ENCODE measurements at places on chromosomes 7 and 10.

- no peak for DNase-seq
These were observed 4.7 kb downstream of the NFE2L3 start for GRCh38 chr7:26156451-26157420.

DNA sequence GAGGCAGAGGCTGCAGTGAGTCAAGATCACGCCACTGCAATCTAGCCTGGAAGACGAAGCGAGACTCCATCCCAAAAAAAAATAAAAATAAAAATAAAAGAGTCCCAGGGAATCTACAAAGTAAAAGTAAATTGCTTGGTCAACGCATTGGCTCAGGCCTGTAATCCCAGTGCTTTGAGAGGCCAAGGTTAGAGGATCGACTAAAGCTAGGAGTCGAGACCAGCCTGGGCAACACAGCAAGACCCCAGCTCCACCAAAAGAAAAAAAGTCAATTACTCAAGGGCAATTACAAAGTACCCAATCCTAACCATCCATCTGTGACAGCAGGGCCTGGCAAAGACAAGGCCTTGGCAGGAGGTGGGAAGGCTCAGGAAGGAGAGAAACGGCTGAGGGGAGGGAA, 127.6 kb upstream of the CALN1 start:
- no peak for DNase-seq

DNA sequence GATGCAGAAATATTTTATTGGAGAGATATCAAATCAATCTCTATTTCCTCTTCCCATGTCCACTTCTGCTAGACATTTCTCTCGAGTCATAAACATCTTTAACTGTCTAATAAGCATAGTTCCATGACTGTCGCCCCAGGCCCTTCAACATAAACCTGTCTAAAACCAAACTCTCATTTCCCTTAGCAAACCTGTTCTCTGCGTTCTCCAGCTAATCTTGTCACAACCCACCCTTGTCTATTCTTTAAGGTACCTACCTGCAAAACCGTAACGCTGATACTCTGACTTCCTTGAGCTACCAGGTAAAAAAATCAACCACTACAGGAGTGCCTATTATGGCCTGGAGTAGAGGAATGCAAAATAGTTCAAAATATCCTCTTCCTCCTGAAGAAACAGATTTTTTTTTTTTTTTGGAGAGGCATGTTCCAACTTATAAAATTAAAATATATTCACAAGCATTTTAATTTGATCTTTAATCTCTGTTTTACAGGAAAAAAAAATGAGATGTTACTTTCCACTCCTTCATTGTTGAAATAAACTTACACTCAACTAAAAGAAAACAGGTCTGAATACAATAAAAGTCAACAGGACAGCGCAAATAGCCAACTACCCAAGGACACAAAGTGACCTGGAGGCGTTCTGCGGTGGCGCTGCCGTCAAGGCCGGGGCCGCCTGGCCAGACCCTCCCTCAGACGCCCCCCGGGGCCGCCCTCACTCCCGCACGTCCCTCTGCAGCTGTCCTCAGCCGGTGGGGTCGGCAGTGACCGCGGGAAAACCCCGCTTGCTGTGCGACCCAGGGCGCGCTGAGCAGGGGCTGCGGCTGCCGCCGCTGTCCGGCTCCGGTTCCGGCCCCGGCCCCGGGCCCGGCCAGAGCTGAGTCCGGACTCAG, 765 bp downstream of the SLC25A40 start:
- peak; percentile 14 for DNase-seq

- DNase-seq: no peak
These were observed 325.1 kb upstream of the PLXDC2 start for GRCh38 chr10:19491166-19491565.

DNA sequence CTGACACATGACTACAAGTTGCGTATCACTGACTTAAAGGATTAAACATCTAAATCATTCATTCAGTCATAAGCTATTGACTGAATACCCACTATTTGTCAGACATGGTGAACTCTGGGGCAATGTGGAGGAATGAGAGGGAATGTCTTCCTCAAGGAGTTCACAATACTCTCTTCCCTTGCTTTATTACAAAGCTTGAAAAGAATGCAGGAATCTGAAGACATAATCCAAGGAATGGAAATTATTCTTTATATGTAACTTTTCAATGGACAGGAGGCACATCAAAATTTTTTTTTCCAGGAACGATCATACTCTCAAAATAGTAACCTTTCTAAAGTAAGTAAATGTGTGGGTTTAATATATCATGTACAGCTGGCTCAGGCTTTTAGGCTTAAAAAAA, 111.9 kb downstream of the ATXN7L1 start:
- no peak for DNase-seq

- DNase-seq: no peak
These were observed 302.5 kb downstream of the PHTF2 start for GRCh38 chr7:78101076-78101475.

DNA sequence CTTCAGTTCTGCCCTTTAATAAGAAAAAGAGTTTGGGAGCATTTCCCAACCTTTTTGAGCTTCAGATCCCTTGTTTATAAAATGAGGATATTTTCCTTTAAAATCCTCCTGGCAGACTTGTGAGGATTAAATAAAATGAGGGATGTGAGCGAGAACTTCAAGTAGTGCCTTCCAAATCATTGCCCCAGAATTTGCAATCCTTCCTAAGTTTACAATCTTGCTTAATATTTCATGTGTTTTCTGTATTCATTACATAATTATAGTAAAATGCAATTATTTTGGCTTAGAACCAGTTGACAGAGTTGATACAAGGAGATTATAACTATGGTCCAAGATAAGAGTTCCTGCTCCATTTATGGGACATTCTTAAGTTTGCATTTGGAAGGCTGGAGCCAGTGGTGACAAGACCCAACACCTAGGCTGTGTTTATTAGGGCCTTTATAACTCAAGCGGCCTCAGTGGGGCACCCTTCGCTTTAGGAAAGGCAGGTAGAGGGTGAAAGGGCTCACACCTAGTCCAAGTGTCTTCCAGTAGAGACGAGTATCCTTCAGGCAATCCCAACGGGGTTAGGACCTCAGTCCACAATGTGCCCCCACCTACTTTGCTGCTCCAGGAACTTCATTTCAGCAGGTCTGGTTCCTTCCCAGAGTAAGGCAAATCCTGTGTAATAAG, 317.5 kb downstream of the WDR11 start:
- no peak for DNase-seq

GRCh38 chr7:156504687-156505545, 135.7 kb upstream of the RNF32 start:
- no peak for DNase-seq

GRCh38 chr10:106930751-106931150, 233.8 kb downstream of the SORCS1 start:
- no peak for DNase-seq

GRCh38 chr7:66267249-66267648, 62.1 kb downstream of the TPST1 start:
- DNase-seq: no peak

- DNase-seq: no peak
These were observed 466.1 kb upstream of the FOXK1 start for GRCh38 chr7:4216016-4216415.

GRCh38 chr7:152615031-152615741, 60.8 kb downstream of the XRCC2 start:
- DNase-seq: peak; percentile 26

DNA sequence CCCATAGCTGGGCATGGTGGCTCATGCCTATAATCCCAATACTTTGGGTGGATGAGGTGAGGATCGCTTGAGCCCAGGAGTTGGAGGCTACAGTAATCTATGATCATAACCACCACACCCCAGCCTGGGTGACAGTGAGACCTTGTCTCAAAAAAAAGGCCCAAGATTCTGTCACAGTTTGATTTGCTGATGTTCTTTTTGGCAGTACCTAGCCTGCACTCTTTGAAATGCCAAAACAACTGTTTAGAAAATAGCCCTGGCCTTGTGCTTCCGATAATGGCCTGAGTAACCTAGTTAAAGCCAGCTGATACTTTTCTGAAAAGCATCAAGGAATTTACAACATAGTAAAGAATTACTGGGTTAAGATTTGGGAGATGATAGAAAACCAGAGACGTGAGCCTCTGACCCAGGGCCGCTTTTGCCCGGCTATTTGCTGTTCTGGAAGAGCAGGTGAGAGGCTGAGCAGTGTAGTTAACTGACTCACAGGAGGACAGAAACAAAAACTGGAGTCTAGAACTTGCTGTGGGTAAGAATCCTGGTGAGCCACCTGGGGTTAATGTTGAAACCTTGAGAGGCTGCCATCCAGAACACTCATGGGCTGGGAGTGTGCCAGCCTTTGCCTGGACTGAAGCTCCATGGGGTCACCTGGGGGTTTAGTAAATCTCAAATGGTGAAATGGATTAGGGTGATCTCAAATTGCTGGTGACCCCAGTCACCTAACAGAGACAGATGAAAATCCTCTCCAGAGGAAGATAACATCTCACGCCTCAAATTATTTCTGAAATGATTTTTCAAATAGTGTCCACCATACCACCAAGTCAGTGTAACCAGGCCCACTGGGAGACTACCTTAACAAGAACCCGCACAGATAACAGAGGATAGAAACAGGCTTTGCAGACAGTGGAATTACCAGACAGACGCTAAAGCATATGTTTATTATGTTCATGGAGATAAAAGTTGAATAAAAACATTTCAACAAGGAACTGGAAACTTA, 51.8 kb downstream of the GALNT11 start:
- DNase-seq: no peak

- peak; percentile 74 for DNase-seq
These were observed at the start of gene ELOVL3 for GRCh38 chr10:102225646-102226541. TSS of gene ELOVL3 (plus strand) at chr10:102226299. CDS start at chr10:102226549, 250 bp downstream.

GRCh38 chr7:299169-299568, 9.2 kb downstream of the FOXL3 start:
- no peak for DNase-seq

DNA sequence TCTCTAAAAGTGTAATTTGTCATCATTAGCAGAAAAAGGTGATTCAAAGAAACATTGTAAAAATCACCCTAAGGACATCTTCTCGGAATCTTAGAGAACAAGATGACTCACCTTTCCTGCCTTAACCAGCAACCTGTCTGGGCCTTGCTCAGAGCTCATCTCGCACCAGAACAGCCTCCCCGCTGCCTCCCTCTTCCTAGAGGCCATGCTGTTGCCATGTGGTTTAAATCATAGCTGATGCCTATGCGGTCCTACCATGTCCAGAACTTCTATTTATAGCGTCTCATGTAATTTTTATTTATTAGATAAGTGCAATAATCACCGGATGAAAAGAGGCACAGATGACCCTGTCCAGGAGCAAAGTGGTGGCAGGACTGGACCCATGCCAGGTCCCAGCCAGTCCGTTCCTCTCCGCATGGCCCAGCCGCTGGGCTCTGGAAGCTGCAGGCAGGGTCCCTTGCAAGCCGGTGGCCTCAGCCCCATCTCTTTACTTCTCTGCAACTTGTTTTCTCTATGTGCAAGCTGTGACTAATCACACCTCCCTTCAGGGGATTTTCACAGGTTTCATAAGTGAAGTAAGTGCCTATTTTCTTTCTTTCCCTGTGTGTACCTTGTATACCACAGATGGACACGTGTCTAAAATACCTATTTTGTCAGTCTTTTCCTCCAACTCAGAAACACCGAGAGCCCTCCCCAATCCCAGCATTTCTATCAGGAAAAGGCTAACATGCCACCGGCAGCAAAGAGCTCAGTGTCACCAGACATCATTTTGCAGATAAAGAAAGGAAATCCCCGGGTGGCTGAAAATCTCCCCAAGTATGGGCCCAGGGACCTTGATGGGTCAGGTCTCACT, 27.1 kb downstream of the KLF6 start:
- DNase-seq: no peak

DNA sequence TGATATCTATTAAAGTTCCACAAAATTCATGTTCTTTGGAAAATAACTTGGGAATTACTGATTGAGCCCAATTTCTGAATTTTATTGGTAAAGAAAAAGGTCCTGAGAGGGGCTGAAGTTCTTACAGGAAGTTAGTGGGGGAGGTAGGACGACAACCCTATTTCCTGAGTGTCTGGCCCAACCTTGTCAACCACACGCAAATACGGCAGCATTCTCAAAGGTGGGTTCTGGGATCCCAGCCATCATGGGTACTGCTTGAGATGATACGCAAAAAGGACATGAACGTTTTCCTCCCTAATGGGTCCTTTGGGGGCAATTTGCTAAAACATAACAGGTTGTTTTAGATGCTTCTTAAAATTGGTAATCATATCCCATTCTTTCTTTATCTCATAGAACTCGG, 2.7 kb upstream of the PDCD4 start:
- DNase-seq: no peak

DNA sequence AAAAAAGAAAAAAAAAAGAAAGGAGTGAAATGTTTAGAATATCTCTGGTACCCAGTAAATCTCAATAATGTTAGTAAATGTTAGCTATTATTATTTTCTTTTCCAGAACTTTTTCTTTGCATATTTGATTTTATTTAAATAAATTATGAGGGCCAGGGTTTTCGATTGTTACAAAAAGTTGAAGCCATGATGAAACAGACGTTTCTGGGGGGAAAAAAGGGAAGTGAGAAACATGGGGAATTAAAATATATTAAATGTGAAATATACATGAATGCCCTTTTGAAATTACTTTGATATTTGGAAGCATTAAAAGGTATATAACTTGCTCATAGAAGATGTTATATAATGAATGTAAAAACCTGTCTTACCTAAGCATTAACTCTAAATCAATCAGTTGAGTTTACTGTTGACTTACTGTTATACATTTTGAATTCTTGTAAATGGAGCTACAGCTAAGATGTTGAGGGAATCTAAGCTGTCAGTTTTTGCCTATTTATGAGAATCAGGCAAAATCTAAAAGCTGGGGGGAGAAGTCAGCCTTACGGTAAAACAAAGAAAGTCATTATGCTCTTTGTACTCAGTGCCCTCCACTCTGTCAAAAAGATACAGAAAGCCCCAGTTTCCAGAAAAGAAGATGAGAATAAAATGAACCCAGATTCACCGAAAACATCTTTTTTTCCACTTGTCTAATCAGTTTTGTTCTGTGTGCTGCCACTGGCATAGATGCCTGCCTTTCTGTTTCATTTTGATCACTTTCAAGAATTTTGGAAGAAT, 30.0 kb upstream of the KDM7A start:
- no peak for DNase-seq

- DNase-seq: no peak
These were observed 230.5 kb upstream of the MBL2 start for GRCh38 chr10:53003094-53003493.

DNA sequence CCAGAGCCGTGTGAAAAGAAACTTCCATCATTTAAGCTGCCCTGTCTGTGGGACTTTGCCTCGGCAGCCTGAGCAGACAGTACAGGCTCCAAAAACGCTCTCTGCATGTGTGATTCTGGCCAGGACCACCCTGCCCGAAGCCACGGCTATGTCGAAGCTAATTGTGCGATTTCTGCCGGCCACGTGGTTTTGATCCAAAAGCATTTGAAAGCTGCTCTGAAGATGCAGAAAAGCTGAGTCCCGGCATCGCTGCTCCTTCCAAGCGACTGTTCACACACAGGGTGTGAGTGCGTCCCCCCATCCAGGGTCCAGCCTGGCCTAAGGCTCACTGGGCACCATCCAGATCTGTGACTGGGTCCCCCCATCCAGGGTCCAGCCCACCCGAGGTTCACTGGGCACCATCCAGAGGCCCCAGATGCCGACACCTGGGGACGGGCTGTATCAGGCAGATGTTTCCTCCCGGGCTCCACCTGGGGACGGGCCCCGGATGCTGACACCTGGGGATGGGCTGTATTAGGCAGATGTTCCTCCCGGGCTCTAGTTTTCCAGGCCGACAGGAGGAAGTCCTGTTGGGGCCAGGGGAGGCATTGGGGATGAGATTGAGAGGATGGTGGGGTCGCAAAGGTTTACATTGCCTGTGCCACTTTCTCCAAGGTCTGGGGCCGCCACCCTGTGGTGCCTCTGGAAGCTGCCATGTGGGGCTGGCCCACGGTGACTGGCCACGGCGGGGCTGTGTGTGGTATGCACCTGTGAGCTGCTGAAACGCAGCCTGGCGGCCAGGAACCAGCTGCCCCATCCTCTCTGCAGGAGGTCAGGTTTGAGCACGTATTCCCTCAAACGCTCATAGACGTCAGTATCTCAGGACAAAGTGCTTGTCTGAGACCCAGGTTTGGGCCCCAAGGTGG, 527.4 kb downstream of the DNAJB6 start:
- DNase-seq: no peak

Measured in NCI-H2029 (cell line).